Dermis blood vessel endothelial cell (primary cell): ENCODE measurements at places on chromosomes 2 and 18.
A peak's percentile ranks its signal among the peaks of the same experiment; 100 is the strongest.

DNA sequence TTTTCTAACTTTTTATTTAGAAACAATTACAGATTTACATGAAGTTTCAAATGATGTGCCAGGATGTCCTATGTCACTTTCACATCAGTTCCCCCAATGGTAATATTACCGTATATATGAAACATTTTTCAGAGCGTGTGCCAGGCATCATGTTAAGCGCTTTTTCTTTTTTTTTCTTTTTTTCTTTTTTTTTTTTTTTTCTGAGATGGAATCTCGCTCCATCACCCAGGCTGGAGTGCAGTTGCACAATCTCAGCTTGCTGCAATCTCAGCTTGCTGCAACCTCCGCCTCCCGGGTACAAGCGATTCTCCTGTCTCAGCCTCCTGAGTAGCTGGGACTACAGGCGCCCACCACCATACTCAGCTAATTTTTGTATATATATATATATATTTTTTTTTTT, 5.6 kb upstream of the PPP4R1 start:
- DNase-seq = no peak

GRCh38 chr18:25817546-25818237, 272.7 kb downstream of the SS18 start:
- no peak for DNase-seq

GRCh38 chr2:113842919-113843736, 46.8 kb upstream of the ACTR3 start:
- no peak for DNase-seq

- no peak for DNase-seq
These were observed 4.3 kb downstream of the CKAP2L start for GRCh38 chr2:112760149-112760548.

DNA sequence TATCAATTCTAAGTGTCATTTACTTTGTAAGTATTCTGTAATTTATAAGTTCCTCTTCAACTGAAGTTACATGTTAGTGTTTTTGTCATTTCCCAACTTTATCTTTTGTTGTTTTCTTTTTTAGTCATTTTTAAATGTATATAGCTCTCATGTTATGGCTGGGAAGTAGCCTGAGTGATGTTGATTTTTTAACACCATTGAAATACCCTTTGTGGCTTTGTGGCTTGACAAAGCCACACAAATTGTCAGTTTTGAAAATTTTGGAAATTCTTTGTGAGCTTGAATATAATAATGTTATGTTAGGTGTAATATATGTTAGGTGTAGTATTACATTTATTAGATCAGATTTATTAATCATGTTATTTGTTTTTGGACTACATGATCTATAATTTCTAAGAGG, 16.7 kb downstream of the DNAJC10 start:
- no peak for DNase-seq

GRCh38 chr2:70043252-70043875, 43.9 kb upstream of the PCBP1 start:
- DNase-seq = no peak

GRCh38 chr2:98730707-98731040, 258 bp downstream of the MGAT4A start:
- DNase-seq = peak; percentile 68

- DNase-seq = no peak
These were observed 681.0 kb downstream of the KCNJ3 start for GRCh38 chr2:155379494-155379893.

DNA sequence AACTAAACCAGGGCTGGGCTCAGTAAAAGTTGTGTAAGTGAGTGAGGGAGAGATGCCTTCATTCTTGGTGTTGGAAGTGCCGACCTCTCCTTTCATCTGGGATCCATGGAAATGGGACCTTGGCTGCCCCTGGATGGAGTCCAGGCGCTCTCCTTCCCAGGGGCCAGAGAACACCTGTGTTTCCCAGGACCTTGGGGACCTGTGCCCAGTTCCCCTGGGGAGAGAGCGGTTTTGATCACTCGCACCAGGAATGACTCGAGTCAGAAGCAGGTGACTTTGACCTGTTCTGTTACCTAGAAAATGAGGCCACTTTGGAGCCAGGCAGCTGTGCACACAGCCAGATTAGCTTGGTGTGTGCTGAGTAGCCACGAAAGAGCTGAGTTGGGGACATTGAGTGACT, 97.3 kb downstream of the SH3BP4 start:
- DNase-seq = no peak

DNA sequence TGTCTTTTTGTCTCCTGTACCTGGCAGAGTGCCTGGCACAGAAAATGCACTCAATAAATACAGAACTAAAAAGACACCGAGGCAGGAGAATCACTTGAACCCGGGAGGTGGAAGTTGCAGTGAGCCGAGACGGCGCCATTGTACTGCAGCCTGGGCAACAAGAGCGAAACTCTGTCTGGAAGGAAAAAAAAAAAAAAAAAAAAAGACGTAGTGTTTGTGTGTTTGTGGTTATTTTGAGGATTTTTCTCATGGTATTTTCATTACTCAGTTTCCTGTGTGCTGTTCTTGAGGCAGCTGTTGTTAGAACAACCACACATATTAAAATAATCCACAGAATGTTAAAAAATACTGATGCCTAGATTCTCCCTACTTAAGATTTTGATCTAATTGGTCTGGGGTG, 519.2 kb upstream of the SPHKAP start:
- DNase-seq = no peak

DNA sequence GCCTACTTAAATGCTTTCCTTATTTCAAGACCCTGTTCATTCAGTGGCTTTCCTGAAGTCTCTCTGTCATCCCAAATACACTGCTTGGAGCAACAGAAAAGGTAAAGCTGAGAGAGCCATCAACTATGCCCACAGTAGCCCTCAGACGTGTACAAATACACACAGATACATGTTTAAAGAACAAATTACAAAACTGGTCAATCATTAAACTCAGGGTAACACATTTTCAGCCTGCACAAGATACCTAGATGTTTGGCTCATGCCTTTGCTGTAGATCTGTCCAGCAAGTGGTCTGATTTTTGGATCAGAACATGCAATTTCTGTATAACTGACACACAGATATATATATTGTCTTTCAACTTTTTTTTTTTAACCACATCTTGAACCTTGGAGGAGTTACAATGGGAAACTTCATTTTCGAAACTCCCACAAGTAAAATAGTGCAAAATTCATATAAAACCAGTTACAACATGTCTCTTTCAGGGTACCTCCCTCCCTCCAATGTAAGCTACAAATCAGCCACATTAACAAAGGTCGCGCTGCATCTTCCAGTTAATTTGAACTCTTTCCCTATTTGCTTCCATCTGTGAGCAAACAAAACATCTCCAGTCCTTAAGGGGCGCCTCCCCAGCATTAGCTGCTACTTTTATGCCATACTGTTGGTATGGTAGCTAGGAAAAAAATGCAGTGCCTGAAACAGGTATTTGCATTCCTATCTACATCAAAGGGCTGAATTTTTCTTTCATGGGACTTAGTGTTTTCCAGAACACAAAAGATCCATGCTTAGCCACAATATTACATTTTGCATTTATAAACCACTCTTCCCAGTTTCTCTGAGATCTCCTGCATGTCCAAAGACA, 311.9 kb downstream of the NRXN1 start:
- DNase-seq = no peak

GRCh38 chr2:183125659-183126341, 1.6 kb downstream of the NUP35 start:
- peak; percentile 7 for DNase-seq

GRCh38 chr18:43155842-43156241, 40.4 kb upstream of the RIT2 start:
- no peak for DNase-seq

- DNase-seq = no peak
These were observed 28.6 kb upstream of the CETN1 start for GRCh38 chr18:551404-552061.

- DNase-seq = no peak
These were observed 36.5 kb upstream of the ZNF236 start for GRCh38 chr18:76785872-76786271.

DNA sequence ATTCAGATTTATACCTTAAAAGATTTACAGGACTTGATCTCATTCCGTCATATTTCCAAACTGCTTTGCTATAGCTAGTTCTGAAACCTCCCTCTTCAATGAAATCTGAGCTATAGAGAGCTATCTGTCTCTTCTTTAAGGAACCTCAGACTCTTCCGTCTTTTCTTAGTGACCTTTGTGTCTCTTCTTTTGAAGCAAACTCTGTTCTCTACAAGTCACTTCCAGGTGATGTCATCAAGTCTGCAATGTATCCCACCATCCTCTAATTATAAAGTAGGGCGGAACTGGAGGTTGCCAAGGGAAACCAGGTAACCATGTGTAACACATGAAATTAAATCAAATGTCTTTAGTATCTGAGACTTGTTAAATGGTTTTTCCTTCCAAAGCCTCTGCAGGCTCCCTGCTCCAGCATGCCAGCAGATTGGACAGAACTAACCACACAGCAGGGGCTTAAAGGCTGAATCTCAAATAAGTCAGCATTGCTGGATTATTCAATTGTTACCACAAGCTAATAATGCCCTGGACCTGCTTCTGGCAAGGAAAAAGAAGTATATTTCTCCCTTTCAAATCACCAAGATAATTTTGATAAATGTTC, 41.2 kb upstream of the PEX13 start:
- no peak for DNase-seq

- no peak for DNase-seq
These were observed 134.2 kb downstream of the GLI2 start for GRCh38 chr2:120869730-120870466.

- DNase-seq = no peak
These were observed 399.8 kb upstream of the SLC8A1 start for GRCh38 chr2:40851661-40852060.

GRCh38 chr2:237194081-237194480, 108.4 kb downstream of the COPS8 start:
- DNase-seq = no peak

DNA sequence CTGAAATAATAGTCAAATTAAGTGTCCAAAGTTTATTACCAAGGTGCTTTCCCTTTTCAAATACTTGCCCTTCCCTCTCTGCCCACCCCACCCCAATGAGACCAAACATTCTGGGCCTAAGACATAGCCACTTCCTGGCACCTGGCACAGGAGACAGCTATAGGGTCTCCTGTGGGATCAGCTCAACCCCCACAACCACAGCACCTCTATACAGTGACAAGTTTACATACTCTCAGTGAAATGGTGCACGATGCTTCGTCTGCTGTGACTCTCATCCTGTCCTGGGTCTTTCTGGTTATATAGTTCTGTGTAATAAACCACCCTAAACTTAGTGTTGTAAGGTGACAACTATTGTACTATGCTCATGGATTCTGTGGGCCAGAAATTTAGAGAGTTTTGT, 466.2 kb downstream of the FBXO15 start:
- DNase-seq = no peak

DNA sequence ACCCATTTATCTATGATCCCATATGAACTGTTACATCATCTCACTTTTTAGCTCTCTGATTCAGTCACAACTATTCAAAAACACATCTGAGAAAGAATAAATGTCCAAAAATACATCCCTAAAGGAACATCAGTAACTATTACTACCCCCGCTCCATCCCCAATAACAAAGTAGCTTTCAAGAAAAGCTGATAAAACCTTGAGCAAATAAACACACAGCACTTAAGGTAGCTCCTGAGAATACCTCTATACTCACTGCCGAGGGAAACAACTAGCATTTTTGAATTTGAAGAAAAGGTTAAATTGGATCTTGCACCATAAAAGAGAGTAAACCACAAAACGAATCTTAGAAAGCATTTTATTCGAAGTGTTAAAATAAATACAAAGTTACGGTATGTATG, 63.4 kb downstream of the PMAIP1 start:
- no peak for DNase-seq

DNA sequence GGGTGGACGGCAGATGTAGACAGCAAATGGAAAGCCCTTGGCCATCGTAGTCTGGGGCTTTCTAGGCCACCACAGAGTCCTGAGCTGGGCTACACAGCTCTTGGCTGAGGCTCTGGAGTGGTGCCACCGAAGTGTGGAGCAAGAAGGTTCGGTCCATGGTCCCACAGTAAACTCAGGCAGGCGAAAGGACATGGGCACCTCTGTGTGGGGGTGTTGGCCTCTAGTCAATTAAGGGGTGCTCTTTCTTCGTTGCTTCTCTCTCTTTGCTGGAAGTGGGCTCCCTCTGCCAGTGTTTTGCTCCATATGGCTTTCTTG, 34.7 kb upstream of the MRPL33 start:
- no peak for DNase-seq

DNA sequence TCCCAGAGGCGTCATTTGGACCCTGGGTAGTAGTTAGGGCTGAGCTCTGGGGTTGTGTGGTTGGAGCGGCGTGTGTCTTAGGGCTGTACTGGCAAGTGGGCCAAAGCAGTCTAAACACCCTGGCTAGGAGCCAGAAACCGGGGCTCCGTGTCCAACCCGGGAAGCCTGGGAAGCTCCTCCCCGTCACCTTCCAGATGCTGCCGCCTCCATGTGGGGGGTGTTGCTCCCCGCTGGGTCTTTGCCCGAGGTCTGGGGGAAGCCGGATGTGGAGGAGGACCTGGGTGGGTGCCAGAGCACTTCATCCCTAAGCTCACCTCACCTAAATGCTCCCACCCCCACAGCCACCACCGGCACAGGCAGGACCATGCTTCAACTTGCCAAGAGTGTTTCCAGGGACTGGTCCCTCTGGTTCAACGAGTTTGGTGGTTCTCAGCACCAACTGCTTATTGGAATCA, 25.4 kb downstream of the TET3 start:
- peak; percentile 34 for DNase-seq

- DNase-seq = no peak
These were observed 77.8 kb downstream of the FAM161A start for GRCh38 chr2:61775956-61776570.

DNA sequence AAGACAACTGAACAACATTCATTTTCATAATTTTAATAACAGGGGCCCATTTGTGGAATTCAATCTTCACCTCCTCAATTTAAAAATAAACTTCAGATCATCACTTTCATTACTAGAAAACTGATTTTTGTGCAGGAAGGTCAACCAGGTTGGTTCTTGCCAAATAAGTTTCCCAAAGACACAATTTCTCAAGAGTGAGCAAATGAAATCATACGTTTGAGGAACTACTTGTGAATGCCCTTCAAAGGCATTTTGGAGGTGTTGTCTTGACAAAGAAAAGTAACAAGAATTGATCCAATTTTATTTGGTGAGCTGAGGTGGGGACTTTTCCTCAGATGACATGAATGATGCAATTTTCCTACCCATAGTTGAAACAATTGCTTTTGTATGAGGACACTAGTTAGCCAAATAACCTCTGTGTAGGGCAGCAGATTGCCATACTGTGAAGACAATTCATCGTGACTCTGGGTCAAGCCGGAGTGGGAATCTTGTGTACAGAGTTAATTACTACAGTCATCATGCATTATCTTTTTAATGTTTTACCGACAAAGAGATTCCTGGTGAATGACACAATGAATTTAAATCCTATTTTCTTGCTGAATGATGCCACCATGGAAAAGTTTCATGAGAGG, 121.8 kb downstream of the TGFA start:
- DNase-seq = no peak

- no peak for DNase-seq
These were observed 148.2 kb downstream of the ESCO1 start for GRCh38 chr18:21452276-21452780.
